ENCODE measurements at places on chromosomes 2 and 18.

DNA sequence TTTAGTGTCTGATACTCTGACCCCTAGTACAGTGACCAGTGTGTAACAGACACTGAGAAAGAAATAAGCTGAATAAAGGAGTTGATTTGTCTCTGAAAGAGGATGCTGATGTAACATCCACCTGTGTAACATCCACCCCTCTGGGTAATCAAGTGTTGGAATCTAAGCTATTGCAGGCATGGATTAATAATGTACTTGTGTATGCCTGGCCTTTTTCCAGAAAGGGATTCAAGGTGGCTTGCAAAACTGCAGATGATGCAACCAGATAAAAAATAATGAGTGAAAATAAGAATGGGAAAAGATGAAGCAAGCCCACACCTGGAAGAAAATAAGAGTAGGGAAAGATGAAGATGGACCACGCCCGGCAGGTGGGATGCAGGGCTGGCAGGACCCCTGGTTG, 48.2 kb upstream of the FOXI3 start:
- DNase-seq: no peak

DNA sequence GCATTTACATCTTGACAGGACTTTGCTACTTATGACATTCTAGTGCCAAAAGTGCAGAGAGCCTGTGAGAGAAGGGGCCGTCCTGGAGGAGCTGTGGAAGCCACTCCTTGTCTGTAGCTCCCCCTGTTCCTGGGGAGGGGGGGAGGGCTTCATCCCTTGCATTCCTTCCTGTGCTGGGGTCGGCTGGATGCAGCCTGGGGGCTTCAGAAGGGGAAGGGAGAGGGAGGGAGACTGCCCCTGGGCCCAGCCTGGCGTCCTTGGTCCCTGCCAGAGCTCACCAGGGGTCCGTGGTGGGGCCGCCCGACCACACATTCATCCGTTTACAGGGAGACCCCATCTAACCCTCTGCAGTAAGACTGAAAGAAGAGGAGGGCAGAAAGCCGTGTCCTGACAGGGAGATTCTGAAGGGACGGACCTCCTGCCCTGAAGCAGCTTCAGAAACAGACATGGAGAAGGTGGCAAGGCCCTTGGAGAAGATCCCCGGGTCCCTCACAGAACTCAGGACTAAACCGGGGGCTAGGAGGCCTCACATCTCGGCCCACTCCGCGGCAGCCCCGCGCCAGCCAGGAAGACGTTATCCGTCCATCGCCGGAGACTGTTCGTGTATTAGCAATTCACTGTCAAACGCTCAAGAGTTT, 258.3 kb upstream of the SALL3 start:
- DNase-seq: no peak

DNA sequence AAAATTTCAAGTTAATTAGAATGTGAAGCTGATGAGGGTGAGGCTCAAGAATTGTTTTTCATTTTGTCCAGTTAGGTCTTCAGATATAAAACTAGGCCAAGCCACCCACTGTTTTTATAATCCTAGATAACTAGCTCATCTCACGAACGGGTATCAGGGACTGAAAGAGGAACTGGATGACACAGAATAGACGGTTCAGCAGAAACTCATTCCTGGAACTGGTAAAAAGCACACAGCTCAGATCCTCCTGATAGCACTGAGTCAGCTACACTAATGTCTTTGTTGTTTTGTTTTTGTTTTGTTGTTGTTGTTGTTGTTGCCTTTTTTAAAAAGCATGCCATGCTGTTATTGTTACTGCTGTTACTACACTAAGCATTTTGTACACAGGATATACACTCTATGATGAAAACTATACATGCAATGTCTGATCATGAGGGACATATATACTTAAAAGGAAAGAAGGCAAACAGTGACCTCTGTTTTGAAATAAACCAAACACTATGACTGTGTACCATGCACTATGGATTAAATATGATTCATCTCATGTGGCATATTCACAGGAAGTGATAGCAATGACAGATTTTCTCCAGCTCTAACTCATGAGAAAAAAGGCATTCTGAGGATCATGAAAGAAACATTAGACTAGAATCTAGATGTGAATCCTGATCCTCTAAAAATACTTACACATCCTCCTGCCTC, 437.6 kb downstream of the NCKAP5 start:
- DNase-seq: no peak

- DNase-seq: no peak
Measured at GRCh38 chr18:25799231-25799630, 291.2 kb downstream of the SS18 start.

GRCh38 chr2:36693825-36694224, 2.7 kb upstream of the VIT start:
- no peak for DNase-seq

- DNase-seq: peak; percentile 61
Measured at GRCh38 chr2:191676790-191677645, 918 bp upstream of the NABP1 start.

DNA sequence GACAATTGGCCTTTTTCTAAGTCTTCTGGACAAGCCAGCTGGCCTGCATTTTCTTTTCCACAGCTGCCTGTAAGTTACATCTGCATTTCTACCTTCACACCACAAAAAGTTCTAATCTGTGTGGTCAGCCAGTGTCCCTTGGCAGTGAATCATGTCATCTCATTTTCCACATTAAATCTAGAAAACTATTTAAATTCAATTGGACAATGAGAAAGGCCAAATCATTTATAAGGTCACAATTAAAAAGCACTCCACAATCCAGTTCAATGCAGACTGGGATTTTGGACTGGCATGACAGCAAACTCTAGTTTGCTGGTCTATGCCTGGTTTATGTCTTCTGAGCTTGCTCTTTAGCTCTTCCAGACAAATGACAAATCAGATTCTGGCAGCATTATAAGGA, 494.2 kb upstream of the SPHKAP start:
- DNase-seq: no peak

- DNase-seq: no peak
Measured at GRCh38 chr18:55968550-55968949, 380.6 kb upstream of the TCF4 start.

DNA sequence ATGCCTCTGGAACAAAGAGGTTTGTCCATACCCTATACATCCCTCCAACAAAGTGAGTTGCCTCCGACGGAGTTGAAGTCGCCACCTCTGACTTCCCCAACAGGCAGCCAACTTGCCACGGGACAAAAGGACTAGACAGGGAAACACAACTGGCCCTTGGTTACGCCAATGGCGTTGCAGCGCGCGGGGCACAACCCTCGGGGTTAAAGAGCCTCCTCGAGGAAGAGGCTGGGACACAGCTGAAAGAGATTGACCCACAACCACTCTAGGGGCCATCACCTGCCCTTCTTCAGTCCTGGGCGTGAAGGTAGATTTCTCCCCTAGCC, 545 bp downstream of the GTF3C2 start:
- DNase-seq: no peak
